ENCODE measurements at places on chromosomes 1 and 21.

DNA sequence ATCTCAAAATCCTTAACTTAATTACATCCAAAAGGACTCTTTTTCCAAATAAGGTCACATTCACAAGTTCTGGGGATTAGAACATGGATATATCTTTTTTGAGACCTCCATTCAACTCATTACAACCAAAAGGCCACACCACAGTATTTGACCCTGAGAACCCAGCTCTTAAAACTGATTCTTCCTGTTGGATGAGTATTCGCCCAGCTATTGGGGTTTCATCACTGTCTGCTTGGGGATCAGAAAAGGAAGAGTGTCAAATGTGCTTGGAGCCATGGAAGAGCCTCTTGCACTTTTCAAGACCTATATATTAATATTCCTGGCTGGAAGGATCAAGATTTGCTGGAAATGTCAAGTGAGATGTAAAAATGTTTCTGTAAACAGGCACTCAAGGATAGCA, 5.4 kb upstream of the TINAGL1 start:
- DNase-seq, result no peak

- no peak for DNase-seq
These were observed 19.5 kb downstream of the ETS2 start for GRCh38 chr21:38825269-38825668.

- no peak for DNase-seq
These were observed 32.0 kb downstream of the CAMK2N1 start for GRCh38 chr1:20454004-20454403.

- DNase-seq, result no peak
These were observed 404.5 kb upstream of the ADAMTS5 start for GRCh38 chr21:27371115-27371974.

GRCh38 chr1:193348769-193349535, 162.5 kb upstream of the B3GALT2 start:
- DNase-seq, result no peak

GRCh38 chr21:35838350-35838749, 222.0 kb downstream of the SETD4 start:
- no peak for DNase-seq
